ENCODE measurements at places on chromosomes 16 and 17. TPM values are rescaled to one million over a fixed set of nuclear protein-coding genes. Genes with fewer than 3 reads are reported as not detected.

Gene CACNG3
- not detected for total RNA-seq

Gene ALOX15
- total RNA-seq, result not detected

Gene NGFR
- 0.11 TPM for total RNA-seq

Gene ADAD2
- total RNA-seq, result not detected

Gene PHOSPHO1
- total RNA-seq, result 0.11 TPM

Gene CACNB1
- 6.3 TPM for total RNA-seq

Gene SEPTIN12
- not detected for total RNA-seq

Gene ALOX15B
- 0.32 TPM for total RNA-seq

Gene ZPBP2
- total RNA-seq, result not detected

Gene SYNGR3
- 0.76 TPM for total RNA-seq

Gene ABCC11
- total RNA-seq, result 0.13 TPM

Gene SYCE1L
- not detected for total RNA-seq

Gene KRTAP2-2
- total RNA-seq, result not detected

Gene CD300LF
- not detected for total RNA-seq

Gene RIPOR1
- 26.1 TPM for total RNA-seq

Gene NPIPB9
- total RNA-seq, result 6.7 TPM

Gene USB1
- 16.2 TPM for total RNA-seq

Gene SPSB3
- 17.4 TPM for total RNA-seq

Gene NPIPB6
- total RNA-seq, result not detected

Gene MYH3
- 0.86 TPM for total RNA-seq

Gene SLC2A4
- total RNA-seq, result 0.11 TPM

Gene CCNF
- total RNA-seq, result 9.9 TPM

Gene KRT27
- total RNA-seq, result not detected

Gene GP2
- total RNA-seq, result not detected

Gene ZNF423
- 3.4 TPM for total RNA-seq

All from articular chondrocyte of knee joint (primary cell).